Fibroblast of villous mesenchyme (primary cell): ENCODE measurements at places on chromosomes 12 and 14.

GRCh38 chr12:125129591-125130255 is 64.5 kb downstream of the AACS start:
- no peak for DNase-seq

DNA sequence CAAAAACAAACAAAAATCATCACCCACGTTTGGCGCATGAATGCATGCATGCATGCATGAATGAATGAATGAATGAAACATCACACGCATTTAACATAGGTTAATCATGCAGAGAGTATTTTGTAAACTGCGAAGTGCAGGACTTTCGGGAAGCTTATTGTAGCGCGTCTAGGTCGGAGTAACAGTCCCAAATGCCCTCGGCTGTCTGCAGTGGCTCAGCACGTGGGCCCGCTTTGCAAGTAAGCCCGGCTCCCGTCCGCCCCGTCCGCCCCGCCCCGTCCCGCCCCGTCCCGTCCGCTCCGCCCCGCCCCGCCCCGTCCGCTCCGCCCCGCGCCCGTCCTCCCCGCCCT is 263 bp upstream of the IFT81 start:
- no peak for DNase-seq

GRCh38 chr14:61264651-61265050 is 16.5 kb downstream of the TMEM30B start:
- DNase-seq, result no peak

DNA sequence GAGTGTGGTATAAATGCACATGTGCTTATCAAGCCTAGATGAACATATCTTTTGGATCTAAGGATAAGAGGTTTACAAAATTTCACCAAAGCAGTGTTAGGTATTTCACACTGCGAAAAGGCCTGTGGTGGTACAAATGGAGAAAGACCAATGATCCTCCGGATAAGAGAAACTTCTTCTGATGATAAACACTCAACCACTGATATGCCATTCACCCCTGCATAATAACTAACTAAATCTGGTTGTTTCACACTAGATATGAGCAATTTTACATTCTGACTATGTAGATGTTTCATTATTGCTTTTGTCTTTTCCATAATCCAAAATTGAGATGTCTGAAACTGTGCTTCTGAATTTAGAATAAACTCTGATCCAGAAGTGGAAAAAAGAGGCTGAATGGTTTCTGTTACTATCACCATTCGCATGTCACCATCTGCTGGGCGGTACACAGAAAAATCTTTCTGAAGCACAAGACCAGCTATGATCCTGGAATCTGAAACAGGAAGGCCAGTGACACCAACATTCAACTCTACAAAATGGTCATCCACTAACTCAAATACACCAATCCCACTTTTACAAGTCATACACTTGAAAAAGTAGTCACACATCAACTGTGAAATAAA is 1.3 kb downstream of the BBS10 start:
- peak; percentile 74 for DNase-seq

GRCh38 chr14:104677512-104678332 is 11.7 kb upstream of the INF2 start:
- peak; percentile 78 for DNase-seq

GRCh38 chr14:102019006-102019540 is 54.7 kb downstream of the DYNC1H1 start:
- no peak for DNase-seq

GRCh38 chr12:102965281-102966155 is 8.0 kb downstream of the ASCL1 start:
- DNase-seq, result no peak

DNA sequence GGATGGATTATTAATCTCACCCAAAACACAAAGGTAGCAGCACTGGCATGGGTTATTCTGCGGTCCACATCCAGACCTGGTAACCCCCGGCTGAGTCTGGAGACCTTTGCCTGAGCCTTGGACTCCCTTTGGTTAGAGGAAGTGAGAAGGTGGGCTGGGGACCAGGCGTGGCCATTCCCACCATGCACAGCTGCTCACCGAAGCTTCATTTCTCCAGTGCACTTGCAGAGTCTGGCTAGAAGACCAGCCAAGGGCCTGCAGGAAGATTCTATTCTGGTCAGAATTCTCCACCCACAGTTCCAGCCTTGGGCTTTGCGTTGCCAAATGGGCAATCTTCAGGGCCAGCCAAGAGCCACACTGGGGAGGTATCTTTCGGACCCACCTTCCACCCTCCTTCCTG is 73.0 kb downstream of the LGMN start:
- DNase-seq, result no peak
